ENCODE measurements at places on chromosomes 13 and 19.

DNA sequence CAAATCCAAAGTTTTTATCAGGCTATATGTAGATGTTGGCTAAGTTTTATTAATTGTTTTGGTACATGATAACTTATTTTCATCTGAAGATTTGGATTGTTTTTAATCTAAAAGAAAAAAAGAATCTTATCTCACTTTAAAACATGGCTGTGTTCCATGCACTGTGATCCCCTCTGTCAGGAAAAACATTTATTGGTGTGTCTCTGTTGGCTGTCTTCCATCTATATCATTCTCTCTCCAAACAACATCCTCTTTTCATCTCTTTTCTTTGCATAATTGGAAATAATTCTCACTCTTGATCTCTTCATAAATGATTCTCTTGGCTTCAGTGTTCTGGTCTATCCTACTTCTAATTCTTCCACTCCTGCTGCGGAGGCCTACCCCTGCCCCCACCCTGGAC lies 4.2 kb downstream of the NALCN start:
- DNase-seq: no peak

- no peak for DNase-seq
Measured at GRCh38 chr19:36398571-36398970, 19.6 kb upstream of the ZFP14 start.

- DNase-seq: no peak
Measured at GRCh38 chr13:26600343-26600742, 42.9 kb downstream of the WASF3 start.

GRCh38 chr19:10419200-10419645 lies 1.1 kb upstream of the PDE4A start:
- DNase-seq: no peak

- no peak for DNase-seq
Measured at GRCh38 chr13:62704875-62705274, 1289.2 kb upstream of the PCDH20 start.

DNA sequence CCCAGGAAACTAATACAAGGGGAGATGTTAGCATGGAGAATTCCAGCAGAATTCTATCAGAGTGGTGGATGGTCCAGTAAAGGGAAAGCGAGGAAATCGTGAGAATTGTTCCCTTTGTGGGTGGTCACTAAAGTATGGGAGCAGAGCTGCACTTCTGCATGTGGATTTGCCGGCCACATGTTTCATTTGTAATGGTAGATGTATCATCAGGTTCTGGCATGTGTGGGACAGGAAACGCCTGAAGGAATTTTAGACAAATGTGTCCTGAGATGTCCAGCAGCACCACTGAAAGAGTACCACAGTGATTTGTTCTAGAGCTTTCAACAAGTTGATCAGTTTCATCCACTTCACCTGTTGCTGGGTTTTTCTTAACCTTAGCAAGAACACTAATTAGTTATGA lies 308.4 kb downstream of the SHISA2 start:
- DNase-seq: no peak

- no peak for DNase-seq
Measured at GRCh38 chr13:111116856-111117255, 1.7 kb downstream of the ARHGEF7 start.
